ENCODE measurements at places on chromosomes 11 and 22.

GRCh38 chr11:12008790-12009616 is 577 bp upstream of the DKK3 start:
- peak; percentile 6 for DNase-seq

GRCh38 chr11:32428665-32429303 is 6.6 kb downstream of the WT1 start:
- DNase-seq, result no peak

DNA sequence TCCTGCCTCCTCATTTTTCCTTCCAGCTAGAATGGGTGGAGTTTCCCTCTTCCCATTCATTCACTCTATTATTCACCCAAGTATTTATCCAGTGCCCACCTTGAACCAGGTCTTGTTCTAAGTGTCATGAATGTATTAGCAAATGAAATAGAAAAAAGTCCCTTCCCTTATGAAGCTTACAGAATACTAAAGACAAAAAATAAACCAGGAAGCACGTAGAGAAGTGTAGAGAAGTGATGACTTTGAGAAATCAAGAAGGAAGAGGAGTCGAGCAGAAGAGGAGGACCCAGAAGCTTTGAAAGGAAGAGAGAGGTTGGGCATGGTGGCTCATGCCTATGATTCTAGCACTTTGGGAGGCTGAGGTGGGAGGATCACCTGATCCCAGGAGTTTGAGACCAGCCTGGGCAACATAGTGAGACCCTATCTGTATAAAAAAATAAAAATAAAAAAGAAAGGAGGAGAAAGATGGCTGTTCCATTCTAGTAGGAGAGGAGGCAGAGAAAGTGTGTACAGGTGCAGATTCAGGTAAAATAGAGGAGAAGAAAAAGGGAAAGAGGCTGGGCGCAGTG is 17.1 kb upstream of the SYVN1 start:
- no peak for DNase-seq

- no peak for DNase-seq
These were observed 6.5 kb downstream of the ALX4 start for GRCh38 chr11:44303401-44303938.

- DNase-seq, result no peak
These were observed 41.8 kb downstream of the PDGFD start for GRCh38 chr11:104122011-104122635.

GRCh38 chr22:33757802-33758483 is 162.3 kb downstream of the LARGE1 start:
- DNase-seq, result no peak

- DNase-seq, result peak; percentile 8
These were observed 177.5 kb downstream of the MYO18B start for GRCh38 chr22:25919452-25919851.

DNA sequence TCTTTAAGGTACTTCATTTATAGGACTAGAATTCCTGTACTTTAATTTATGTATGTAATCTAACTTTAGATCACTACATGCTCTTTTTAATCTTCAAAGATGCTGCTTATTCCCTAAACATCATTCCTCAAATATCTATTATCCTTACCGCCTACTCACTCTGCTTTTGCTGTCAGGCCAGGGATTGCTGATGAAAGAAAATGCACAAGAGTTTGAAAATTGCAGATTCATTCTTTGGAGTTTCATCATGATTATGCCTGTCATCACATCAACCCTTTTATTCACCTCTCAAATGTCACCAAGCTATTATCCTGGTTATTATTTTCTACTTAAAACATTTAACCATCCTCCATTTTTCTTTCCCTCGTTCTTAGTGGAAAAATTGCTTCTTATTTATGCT is 802.7 kb downstream of the METTL15 start:
- no peak for DNase-seq

DNA sequence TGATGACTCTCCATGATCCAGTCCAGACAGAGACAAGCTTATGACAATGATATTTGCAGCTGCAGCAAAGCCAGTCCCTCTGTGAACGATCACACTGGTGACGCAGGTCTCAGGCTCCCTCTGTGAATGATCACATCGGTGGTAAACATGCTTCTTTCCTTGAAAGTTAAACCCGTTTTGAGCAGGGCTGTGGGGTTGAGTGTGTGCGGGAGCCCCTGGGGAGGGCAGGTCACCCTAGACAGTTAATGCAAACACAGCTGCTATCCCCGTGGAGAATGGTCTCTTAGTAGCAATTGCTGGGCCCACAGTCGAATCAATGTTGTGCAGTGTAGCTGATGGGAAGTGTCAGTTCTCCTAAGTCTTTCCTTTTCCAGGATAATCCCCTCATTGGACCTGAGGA is 71.0 kb upstream of the KIRREL3 start:
- DNase-seq, result no peak

DNA sequence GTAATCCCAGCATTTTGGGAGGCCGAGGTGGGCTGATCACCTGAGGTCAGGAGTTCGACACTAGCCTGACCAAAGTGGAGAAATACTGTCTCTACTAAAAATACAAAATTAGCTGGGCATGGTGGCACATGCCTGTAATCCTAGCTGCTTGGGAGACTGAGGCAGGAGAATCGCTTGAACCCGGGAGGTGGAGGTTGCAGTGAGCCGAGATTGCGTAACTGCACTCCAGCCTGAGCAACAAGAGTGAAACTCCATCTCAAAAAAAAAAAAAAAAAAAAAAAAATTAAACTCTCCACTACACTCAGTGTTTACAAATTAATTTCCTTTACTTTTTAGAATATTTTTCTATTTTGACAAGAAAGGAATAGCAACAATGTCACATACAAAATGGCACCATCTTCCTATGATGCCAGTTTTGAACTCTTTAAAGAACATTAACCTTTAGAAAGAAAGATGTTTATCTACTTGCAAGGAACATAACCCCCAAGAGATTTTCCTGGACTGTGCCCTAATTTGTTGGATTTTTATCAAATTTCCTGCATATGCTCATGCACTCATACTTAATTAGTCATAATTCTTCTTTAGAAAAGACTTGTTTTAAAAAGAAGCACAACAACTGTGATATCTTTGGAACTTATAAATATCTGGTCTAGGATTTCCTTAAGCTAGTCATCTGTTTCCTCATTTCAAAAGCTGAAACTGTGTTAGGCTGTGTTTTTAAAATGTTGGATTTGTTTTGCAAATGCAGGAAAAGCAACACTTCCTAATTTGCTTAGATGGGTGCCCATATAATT is 22.6 kb upstream of the HIPK3 start:
- no peak for DNase-seq

- no peak for DNase-seq
These were observed 11.8 kb upstream of the MPPED1 start for GRCh38 chr22:43399980-43400358.

DNA sequence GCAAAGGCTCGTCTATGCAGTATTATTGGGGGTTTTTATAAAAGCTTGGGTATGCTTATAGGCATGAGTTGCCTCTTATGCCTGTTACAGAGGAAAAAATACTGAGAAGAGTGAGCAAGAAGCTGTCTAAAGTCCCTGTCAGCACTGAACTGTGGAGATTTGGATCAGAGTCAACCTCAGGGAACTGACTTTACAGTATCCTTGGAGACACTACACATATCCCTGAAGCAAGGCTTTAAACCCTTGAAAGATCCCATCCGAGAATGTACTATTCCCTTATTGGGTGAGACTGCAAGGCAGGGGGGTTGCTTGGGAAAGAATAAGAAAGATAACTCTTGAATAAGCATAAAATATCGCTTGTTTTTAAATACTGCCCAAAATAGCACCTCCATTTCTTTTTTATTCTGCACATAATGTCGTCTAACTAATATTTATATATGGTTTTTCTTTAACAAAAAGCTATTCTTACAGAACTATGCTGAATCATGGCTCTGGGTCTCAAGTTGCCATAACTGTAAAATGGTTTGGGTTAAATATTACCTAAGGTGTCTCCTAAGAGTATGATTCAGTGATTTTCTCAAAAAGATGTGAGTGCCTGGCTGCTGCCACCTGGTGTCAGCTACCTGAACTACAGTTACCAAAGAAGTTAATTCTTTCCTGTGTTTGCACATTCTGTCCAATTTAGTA is 1062.8 kb downstream of the DLG2 start:
- DNase-seq, result no peak

DNA sequence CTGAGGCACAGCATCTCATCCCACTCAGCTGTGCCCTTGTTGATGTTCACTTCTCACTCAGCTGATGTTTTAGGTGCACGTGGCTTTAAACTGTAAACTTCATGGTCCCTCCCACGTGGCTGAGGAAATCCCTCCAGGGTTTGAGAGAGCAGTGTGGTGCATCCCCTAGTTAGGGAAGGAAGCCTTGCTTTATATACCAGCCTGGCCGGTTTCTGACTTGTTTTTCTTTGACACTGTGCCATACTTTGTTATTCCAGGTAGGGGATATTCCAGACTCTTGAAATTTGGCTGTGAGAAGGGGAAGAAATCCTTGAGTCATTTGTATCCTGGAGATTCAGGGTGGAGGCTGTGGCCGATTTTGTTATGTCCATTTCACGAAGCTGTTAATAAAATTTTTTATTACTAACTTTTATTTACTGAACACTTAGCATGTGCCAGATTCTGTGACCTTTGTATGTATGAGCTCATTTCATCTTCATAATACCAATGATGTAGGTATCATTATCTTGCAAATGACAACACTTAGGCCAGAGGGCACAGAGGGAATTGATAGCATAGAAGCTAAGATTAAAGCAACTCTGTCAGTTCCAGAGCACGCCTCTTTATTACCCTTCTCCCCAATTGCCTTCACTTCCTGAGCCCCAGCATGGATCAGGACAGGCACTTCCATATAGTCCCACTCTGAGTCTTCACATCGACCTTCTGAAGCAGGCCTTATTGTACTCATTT is 116.6 kb downstream of the NAV2 start:
- DNase-seq, result no peak

DNA sequence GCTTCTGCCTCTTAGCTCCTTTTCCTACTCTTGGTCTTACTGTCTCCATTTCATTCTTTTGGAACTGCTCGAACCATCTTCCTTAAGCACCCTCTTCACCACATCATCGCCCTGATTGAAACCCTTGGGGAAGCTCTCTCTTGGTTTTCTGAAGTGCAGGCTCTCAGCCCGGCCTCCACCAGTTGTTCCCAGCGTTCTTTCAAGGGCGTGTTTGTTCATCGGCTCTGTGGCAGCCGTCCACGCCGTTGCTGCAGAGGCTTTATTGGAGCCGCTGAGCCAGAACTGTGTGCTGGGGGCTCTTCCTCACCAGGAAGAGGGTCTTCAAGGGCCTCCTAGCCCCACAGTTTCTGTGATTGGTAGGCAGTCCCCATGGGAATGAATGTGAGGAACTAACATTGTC is 214.1 kb downstream of the TBC1D22A start:
- DNase-seq, result peak; percentile 19

DNA sequence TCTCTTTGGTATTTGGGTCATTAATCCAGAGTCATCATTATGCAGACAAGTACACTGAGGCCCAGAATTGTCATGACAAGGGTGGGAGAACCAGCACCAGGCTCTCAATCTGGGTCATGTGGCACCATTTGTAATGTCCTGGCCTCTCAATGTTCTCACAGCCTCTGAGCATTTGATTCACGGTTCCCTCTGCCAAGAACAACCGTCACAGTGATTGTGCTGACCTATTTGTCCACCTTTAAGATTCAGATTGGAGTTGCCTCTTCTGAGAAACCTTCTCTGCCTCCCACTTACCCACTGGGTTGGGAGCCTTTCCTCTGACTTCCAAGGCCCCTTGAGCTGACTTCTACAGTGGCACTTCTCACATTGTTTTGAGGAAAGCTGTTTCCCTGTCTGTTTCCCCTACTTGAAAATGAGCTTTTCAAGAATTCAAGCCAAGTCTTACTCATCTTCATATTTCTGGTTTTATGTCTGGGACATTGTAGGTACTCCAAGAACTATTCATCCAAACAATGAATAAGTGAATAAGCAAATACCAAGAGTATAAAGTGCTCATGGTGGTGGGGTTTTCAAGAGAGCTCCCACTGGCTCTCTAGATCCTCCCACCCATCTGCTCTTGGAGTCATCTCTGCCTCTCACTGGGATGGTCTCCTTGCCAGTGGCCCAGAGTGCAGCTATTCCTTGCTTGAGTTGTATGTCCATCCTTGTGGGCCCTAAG is 126.4 kb upstream of the E2F8 start:
- no peak for DNase-seq

DNA sequence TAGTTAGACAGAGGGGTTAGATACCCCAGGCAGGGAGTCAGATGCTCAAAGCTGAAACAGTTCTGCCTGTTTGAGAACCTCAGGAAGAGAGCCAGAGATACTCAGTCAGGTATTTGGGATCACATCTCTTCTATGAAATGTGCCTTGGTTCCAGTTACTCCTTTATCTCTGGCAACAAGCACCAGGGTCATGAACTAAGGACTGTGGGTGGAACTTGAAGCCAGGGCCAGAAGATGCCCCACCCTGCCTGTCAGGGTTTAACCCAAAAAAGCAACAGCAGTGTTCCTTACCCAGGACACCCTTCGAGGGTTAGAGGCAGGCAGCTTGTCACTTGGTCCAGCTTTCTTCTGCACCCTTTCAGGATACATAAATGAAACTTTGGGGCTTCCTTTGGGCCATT is 15.0 kb upstream of the WT1 start:
- DNase-seq, result no peak

DNA sequence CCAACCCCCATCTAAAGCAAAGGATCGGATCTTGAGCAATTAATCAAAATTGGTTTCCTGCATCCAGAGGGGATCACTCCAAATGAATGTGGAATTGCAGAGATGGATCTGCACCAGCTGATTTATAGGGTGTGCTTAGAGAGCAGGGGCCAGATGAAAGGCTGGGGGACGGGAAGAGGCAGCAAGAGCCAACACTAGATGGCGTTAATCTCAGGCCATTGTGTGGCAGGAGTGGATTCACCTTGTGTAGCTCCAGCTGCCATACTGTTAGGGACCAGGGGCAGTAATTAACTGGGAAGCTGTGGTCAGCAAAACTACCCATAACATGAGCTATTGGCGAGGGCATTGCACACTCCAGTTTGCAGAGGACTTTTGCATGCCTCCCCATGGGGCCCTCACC is 35.6 kb downstream of the SERPINH1 start:
- DNase-seq, result no peak

DNA sequence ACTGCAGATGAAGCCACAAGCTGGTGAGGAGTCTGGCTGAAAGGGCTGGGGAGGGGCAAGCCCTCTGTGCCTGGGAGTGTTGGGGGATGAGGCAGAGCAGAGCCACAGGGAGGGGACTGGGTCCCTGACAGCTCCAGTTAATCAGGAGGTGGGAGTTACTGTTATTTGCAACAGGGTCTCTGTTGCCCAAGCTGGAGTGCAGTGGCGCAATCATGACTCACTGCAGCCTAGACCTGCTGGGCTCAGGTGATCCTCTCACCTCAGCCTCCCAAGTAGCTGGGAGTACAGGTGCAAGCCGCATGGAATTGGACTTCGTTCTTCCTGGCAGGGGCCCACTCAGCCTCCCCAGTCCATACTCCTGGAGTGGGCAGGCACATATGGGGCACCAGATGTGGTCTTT is 7.7 kb downstream of the SCN2B start:
- no peak for DNase-seq

DNA sequence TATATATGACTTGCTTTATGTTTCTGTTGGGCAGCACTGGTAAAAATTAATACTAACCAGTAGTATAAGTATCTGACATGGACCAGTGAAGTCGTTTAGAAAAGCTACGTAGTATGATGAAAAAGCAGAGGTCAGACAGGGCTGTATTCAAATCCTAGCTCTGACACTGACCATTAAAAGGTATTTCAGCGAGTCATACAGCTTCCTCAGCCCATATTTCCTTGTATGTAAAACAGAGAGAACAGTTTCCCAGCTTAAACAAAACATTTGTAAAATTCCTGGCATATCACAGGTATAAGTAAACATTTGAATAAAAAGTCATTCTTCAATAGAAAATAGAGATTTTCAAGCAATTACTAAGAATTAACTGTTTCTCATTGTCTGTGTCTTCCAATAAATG is 4.2 kb downstream of the NOX4 start:
- DNase-seq, result no peak

- DNase-seq, result no peak
These were observed 1.1 kb downstream of the CDC42EP1 start for GRCh38 chr22:37561212-37562048.

All from DMS79 (cell line).